ENCODE measurements at places on chromosomes 4 and X. TPM values are rescaled to one million over a fixed set of nuclear protein-coding genes. Genes with fewer than 3 reads are reported as not detected.
A peak's percentile ranks its signal among the peaks of the same experiment; 100 is the strongest.

- peak; percentile 52 for DNase-seq
Observed at GRCh38 chr4:6362896-6363295, 93.2 kb downstream of the WFS1 start.

DNA sequence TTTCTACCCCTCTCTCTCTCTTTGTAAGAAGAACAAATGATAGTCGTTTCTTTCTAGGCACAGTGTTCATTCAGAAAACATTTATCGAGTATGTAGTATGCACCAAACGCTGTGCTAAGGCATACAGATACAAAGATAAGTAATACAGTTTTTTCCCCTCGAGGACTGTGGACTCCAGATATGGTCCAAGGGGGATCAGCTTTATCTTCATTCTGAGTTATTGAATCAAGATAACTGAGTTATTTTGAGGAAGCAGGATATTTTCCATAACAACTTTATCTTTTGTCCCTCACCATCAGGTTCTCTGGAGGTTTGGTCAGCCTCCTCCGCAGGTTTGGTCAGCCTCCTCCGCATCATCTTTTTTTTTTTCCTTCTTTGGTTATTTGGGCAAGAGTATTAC, 15.0 kb downstream of the EREG start:
- no peak for DNase-seq

- no peak for DNase-seq
Observed at GRCh38 chr4:165627548-165627947, 245.5 kb upstream of the TLL1 start.

GRCh38 chr4:163967710-163968109, 473.2 kb downstream of the TMA16 start:
- DNase-seq = no peak

Gene FRG2
- not detected for total RNA-seq

Gene KLF8
- total RNA-seq = 24.5 TPM
